ENCODE measurements at places on chromosomes 6 and 20.

DNA sequence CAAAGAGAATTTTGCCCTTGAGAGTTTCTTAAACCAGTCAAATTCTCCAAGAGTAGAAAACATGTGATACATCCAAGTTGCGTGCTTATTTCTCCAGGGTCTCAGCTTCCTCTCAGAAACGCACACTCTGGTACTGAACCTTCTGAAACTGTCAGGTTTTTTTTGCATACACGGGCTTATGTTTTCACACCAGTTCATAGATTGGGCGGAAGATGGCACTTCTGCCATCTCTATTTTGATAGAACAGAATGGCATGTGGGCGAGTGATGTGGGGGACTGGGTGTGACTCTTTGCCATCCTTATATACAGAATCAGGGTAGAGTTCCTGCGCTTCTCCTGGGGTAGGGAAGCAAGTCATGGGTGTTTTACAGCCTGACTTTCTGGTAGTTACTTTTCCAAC is 56.4 kb downstream of the ADTRP start:
- no peak for DNase-seq
- no peaks in the 10 kb centered on the region for H3K36me3 ChIP-seq
- H3K4me1 ChIP-seq = no peaks in the 10 kb centered on the region
- no peak overlapping the region for H3K27ac ChIP-seq

DNA sequence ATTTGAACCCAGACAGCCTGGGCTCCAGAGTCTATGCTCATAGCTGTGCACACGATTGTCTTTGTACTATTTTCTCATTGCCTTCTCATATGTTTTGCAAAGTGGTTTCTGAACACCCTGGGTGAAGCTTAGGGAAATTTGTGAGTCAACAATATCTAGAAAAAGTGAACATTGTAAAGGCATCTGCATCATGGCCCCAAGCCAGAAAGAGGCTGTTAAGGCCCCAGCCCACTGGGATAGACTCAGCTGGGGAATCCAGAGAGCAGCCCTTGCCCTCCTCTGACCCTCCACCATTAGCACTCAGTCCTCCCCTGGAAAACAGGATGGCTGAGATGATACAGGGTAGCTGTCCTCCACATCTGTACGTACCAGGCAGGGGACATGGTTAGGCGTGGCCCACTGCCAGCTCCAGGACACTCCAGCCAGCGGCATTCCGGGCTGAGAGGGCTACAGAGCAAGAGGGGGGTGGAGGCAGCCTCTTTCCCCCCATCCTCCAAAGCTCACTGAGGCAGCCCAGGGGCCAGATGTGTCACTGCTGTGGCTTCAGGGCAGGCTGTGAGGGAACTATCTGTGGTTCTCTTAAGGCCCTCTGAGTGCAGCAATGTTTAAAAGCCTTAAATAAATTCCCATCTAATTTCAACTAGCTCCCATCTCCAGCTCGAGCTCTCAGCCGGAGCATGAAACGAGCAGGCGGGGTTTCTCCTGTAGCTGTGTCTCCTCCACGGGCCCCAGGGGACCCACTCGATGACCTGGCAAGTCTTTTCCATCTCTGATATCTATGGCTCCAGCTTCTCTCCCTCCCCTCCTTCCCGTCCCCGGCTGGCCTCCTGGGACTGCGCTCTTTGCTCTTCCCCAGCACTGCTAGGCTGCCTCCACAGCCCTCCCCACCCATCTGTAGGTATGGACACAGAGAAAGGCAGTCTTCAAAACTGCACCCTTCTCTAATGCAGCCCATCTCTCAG is 209.4 kb upstream of the LRFN2 start:
- H3K4me1 ChIP-seq = peaks cover 6% of the 10 kb centered on the region
- H3K36me3 ChIP-seq = no peaks in the 10 kb centered on the region
- no peak overlapping the region for H3K4me3 ChIP-seq
- H3K27me3 ChIP-seq = peaks cover 47% of the 10 kb centered on the region

GRCh38 chr20:14951707-14952418 is 614.5 kb upstream of the FLRT3 start:
- no peaks in the 10 kb centered on the region for H3K36me3 ChIP-seq
- no peaks in the 10 kb centered on the region for H3K27me3 ChIP-seq
- peaks cover 13% of the 10 kb centered on the region for H3K4me1 ChIP-seq
- H3K4me3 ChIP-seq = no peak overlapping the region

GRCh38 chr6:141829566-141830360 is 303.0 kb upstream of the GJE1 start:
- H3K36me3 ChIP-seq = no peaks in the 10 kb centered on the region
- no peak overlapping the region for H3K4me3 ChIP-seq
- no peaks in the 10 kb centered on the region for H3K27me3 ChIP-seq
- no peak for DNase-seq

DNA sequence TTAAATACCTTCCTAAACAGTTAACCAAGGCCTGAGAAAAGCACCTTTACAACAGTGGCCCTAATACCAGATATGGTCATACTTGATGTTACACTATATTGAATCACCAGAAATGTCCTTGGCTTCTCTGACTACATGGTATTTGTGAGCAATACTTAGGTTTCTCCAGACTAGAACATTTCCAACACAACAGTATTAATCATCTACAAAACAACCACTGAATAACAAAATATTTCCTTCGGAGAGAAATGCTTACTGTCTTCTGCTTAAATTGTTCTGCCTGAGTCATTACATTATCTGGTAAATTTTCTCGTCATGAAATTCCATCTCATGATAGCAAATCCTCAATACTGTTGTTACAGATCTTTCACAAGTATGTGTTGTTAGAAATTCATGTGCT is 252.9 kb upstream of the RUNX2 start:
- DNase-seq = no peak
- no peaks in the 10 kb centered on the region for H3K27me3 ChIP-seq

- no peak overlapping the region for H3K4me3 ChIP-seq
- no peaks in the 10 kb centered on the region for H3K27me3 ChIP-seq
- H3K27ac ChIP-seq = no peak overlapping the region
- H3K4me1 ChIP-seq = no peaks in the 10 kb centered on the region
Measured at GRCh38 chr6:46023216-46023915, 7.7 kb upstream of the CLIC5 start.

GRCh38 chr20:48278961-48279481 is 493.7 kb upstream of the SULF2 start:
- H3K27ac ChIP-seq = no peak overlapping the region
- no peaks in the 10 kb centered on the region for H3K36me3 ChIP-seq
- DNase-seq = no peak
- H3K4me1 ChIP-seq = peaks cover 12% of the 10 kb centered on the region
- no peak overlapping the region for H3K4me3 ChIP-seq
- H3K27me3 ChIP-seq = no peaks in the 10 kb centered on the region

GRCh38 chr6:142251930-142252445 is 49.8 kb upstream of the ADGRG6 start:
- DNase-seq = no peak
- no peaks in the 10 kb centered on the region for H3K27me3 ChIP-seq
- no peak overlapping the region for H3K4me3 ChIP-seq

DNA sequence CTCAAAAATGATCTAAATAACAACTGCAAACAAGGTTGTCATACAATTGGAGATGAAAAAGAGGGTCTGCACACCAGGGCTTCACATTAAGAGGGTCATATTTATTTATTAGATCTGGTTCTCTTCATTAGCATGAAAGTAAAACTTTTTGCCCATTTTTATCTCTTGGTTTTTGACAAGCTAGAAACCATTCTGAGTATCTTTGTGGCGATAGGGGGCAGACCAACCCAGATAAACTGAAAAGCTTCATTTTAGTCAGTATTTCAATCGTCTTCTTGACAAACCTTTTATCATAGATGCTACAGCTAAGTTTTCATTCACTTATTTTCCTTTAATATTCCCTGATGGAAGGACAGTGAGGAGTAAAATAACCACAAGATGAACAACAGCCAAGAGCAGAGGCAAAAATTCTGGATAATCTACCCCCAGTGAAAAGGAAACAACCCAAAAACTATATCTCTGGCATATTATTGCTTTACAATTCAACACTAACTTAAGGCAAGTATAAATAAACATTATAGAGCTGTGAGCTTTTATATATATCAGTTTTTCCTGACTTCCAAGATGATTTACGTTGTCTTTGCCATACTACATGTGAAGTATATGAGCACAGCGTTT is 45.2 kb downstream of the THEMIS start:
- no peak overlapping the region for H3K4me3 ChIP-seq
- H3K36me3 ChIP-seq = no peaks in the 10 kb centered on the region
- H3K27ac ChIP-seq = no peak overlapping the region
- H3K27me3 ChIP-seq = no peaks in the 10 kb centered on the region
- no peak for DNase-seq

- no peaks in the 10 kb centered on the region for H3K27me3 ChIP-seq
- DNase-seq = no peak
- H3K4me3 ChIP-seq = no peak overlapping the region
- H3K4me1 ChIP-seq = peaks cover 17% of the 10 kb centered on the region
- H3K36me3 ChIP-seq = peaks cover 6% of the 10 kb centered on the region
Measured at GRCh38 chr6:157013649-157014304, 236.6 kb downstream of the ARID1B start.

Data from progenitor cell of endocrine pancreas (in vitro differentiated cells).